ENCODE measurements at places on chromosomes 4 and X.

GRCh38 chr4:169064296-169064695 is 54.2 kb upstream of the CBR4 start:
- DNase-seq, result peak; percentile 88

GRCh38 chr4:147182041-147182440 is 236.4 kb upstream of the TTC29 start:
- no peak for DNase-seq

- no peak for DNase-seq
Measured at GRCh38 chrX:96703816-96704215, 19.2 kb downstream of the DIAPH2 start.

DNA sequence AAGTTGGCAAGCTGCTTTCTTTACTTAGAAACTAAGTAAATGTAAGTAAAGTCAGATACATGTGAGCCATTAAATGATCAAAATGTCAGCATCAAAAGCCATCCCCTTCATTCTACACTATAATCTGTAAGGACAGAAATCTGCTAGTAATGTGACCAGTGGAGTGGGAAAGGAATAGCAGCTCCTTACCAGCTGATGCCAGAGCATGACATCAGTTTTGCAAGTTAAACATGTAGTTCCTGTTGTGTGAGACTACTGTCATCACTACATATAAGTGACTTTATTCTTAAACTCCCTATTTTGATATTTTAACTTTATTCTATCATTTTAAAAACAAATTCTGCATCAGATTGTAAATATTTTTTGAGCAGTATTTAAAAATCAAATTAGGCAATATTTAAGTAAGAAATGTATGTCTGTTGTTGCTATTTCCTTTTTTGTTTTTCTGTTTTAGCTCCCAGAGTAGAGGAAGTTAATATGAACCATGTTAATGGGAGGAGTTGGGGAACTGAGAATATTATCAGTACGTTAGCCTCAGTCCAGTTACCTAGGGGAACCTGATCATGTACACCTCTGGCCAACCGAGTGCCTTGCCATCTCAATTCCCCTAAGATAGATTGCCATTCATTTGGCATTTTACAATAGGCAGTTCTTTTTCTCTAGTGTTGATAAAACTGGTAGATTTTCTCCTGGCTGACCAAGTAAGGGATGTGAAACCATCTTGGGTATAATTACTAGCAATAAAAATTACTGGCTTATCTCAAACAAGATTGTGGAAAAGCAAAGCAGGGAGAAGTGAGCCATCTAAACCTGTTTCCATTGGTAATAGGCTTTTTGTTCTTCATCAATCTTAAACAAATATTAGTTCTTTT is 34.7 kb downstream of the CCNI start:
- no peak for DNase-seq

GRCh38 chrX:16067886-16068515 is 55.4 kb upstream of the GRPR start:
- no peak for DNase-seq

GRCh38 chr4:138400543-138400942 is 158.4 kb upstream of the SLC7A11 start:
- no peak for DNase-seq

DNA sequence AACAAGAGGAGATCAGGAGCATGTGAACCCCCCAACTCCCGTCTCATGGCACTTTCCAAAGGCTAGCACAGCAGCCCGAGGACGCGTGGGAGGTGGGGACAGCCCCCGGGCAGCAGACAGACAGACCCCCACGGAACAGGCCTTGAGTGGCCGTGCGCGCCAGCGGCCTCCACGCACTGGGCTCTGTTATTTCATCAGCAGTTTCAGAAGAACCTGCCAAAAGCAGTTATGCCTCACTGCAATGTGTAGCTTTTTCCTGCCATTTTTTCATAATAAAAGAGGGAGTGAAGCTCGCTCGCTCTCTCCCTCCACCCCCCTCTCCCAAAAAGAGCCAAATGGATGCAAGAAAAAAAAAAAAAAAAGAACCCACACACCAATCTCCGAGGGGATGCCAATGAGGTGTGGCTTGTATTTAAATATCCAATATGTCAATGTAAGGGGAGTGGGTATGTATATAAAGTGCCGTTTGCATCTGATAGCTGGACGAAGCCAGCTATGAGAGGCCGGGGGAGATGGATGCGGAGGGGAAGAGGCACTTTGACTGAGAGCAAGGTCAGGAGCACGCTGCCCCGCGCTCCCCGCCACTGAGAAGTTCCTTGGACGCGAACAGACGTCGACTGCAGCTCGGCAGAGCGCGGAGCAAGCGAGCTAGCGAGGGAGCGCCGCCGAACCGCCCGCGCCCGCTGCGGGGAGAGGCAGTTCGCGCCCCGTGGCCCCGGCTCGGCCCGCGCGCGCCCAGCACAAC is at the start of gene FGF16:
Gene FGF16, plus strand, starts transcription at position 482 of the 745 bp plus-strand sequence. CDS start 286 bp downstream, outside the sequence.
- DNase-seq, result peak; percentile 14

- DNase-seq, result no peak
Measured at GRCh38 chr4:184401397-184402171, 72.8 kb downstream of the IRF2 start.

DNA sequence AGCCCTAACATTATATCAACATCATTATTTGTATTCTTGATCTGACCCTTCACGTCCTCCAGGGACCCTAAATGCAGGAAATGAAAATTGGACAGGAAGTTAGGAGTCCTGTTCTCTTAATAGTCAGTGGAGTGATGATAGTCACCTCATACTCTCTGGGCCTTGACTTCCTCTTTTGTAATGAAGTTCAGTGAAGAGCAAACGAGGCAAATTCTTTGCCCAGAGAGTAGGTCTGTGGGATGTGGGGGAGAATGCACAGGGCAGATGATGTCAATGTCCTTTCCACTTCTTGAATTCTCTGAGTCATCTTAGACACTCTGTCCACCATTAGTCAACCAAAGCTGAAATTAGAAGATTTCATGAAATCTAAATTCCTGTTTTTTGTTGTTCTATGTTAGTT is 17.1 kb upstream of the GPRIN3 start:
- DNase-seq, result no peak

- no peak for DNase-seq
Measured at GRCh38 chr4:36310216-36310615, 28.8 kb downstream of the DTHD1 start.

DNA sequence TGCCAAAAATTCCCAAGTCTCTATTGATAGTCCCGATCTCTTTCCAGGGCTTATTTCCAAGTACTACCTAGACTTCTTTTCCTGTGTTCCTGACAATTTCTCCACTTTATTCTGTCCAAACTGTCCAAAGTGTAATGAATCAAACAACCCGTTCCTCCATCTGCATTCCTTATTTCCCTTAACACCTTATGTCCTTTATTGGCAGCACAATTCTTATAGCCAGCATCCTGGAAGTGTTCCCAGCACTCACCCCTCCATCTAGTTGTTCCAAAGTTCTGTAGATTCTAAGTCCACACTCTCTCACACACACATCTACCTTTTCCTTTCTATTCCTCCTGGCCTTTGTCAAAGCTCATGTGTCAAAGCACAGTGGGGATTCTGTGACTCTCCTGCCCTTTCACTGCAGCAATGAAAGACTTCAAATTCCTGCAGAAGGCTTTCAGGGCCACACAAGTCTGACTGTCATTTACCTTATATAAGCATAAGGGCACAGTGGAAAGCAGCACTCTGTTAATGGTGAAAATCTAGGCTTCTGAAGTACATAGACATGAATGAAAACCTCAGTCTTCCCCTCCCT is 22.1 kb downstream of the LIMCH1 start:
- DNase-seq, result no peak

- DNase-seq, result no peak
Measured at GRCh38 chrX:110132450-110133114, 129.7 kb downstream of the TMEM164 start.

DNA sequence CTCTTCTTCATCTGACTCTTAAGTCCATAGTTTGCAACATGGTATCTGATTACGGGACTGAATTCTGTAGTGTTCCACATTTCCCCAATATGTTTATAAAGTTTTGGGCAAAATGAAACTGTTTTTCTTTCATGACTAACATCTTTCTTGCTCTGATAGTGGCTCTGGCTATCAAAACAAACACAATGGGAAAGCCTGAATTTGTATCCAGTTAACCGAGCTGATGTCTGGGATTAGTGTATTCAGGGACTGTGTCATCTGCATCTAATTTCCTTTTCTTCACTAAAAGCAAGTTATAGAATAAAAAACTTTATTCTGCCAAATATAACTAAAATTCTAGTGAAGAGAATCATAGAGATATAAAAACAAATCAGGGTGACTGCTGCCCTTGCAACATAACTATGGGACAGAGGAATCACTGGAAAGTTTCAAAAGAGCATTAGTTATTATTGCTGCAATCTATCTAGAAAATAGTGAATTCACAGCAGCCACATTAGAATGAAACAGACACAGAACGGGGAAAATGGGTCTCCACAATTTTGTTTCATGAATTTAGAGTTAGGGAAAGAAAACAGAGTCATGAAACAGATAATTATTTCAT is 61.3 kb downstream of the ANTXR2 start:
- peak; percentile 93 for DNase-seq

- no peak for DNase-seq
Measured at GRCh38 chr4:19455196-19455595, 796.5 kb upstream of the SLIT2 start.

- DNase-seq, result no peak
Measured at GRCh38 chr4:81143183-81143582, 71.8 kb downstream of the PRKG2 start.

- no peak for DNase-seq
Measured at GRCh38 chr4:25687773-25688172, 32.1 kb downstream of the SLC34A2 start.

DNA sequence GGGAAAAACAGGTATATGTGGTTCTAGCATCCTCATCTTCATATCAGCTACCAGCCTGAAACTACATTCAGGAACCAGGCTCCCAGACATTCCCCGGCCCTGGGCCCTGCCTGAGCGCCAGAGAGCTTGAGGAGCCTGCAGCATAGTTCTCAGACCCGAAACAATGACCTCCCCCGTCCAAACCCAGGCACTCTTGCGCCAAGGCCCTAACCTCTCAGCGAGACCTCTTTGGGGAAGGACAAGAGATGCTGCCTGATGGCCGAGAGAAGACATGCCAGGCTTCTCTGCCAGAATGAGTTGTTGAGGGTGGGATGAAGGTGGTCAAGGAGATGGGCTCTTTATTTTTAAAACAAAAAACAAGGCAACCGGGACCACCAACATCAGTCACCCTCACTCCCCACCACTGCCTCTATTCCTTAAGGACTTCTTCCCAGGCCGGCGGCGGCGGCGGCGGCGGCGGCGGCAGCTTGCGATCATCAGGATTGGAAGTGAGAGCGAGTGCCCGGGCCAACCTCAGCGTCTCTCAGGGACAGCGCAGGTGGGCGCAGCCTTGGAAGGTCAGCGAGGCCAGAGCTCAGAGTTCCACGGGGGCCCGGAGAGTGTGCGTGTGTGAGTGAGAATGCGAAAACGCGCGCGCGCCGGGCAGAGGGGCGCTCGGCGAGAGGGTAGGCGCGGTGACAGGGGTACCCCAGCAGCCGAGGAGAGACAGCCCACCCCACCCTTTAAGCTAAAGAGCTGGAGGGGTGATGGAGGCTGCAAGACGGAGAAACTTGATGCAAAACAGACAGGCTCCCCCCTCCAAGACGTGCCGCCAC is 601 bp downstream of the INPP4B start:
- DNase-seq, result no peak

DNA sequence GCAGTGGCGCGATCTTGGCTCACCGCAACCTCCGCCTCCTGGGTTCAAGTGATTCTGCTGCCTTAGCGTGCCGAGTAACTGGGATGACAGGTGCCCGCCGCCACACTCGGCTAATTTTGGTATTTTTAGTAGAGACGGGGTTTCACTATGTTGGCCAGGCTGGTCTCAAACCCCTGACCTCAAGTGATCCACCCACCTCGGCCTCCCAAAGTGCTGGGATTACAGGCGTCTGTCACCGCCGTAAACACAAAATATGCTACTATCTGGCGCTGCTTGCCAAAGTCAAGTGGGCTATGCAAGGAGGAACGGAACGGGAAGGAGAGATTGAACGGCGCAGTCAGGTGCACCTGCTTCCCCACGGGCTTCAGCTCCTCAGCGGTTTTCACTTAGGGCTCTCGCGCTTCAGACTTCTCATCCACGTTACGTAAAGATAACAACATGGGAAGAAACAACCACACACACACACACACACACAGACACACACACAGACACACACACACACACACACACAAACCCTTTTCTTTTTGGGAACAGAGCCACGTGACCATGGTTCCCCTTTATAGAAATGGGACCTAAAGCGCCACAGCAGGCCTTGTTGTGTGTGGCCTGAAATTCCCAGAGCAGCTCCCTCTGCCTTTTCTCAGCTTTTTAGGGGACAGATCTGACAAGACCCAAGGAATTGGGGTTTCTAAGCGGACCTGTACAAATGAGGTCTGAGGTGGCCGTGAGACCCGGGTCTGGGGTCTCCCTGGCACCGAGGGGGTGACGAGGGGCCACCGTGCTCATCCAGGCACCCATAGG is 1.5 kb downstream of the P2RY8 start:
- DNase-seq, result no peak

GRCh38 chr4:184347251-184348239 is 126.8 kb downstream of the IRF2 start:
- DNase-seq, result no peak

DNA sequence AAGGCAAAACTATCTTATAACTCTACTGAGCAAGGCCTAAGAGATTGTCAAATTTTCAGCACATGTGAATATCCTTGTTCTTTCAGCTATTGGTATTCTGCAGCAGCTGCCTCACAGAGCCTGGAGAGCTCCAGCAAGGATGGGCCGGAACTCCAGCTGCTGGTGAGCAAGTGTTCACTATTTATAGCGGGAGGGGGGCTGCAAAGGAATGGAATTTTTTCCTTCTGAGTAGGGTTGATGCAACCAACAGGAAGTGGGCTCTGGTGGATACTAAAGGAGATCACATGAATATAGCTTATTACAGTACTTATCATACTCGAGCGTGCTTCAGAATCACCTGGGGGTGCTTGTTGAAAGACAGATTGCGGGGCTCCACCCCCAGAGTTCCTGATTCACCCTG is 20.2 kb upstream of the SETD7 start:
- DNase-seq, result no peak

DNA sequence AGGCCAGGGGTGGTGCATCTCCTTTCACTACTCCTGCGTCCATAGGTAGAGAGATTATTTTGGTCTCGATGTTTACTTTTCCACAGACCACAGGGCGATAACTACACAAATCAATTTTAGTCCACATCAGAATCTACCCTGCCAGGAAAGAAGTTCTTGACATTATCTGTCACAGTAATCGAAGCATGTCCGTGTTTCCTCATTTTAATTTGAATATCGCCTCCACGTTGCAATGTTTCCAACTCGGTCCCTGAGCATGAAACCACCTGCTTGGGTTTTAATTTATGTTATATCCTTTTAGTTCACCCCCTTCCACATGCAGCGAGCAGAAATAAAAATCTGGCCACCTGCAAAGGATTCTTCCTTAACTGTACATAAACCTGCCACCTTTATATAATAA is 100.1 kb upstream of the ATXN3L start:
- DNase-seq, result no peak

DNA sequence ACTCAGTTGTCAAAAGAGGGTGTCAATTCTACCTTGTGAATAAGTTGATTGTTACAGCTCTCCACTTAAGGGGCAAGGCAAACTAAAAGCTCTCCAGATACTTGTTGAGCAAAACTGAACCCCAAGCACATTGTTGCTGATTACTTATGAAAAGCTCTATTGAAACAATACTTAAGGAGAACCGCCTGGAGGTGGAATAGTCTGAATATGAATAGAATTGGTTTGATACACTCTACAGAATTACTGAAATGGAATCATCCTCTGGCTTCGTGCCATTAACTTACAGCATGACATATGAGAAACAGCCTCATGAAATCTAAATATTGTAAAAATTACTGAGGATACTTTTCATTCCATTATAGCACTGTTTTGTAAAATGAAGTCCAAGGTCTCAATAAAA is 127.0 kb upstream of the SH3RF1 start:
- peak; percentile 66 for DNase-seq
